Activated CD4-positive, alpha-beta memory T cell treated with anti-CD3 and anti-CD28 coated beads, Interleukin-2, amount 10 ng/mL, durations not matched to agents 7 days and 5 days (primary cell): ENCODE measurements at places on chromosomes 2 and 18. TPM values are rescaled to one million over a fixed set of nuclear protein-coding genes. Genes with fewer than 3 reads are reported as not detected.

- peaks cover 65% of the 10 kb centered on the region for H3K4me1 ChIP-seq
- H3K27ac ChIP-seq = no peak overlapping the region
These were observed 161.8 kb downstream of the FAM210A start for GRCh38 chr18:13564579-13564978.

The CXCR1 gene
- 2.7 TPM for total RNA-seq

The FAP gene
- not detected for total RNA-seq

DNA sequence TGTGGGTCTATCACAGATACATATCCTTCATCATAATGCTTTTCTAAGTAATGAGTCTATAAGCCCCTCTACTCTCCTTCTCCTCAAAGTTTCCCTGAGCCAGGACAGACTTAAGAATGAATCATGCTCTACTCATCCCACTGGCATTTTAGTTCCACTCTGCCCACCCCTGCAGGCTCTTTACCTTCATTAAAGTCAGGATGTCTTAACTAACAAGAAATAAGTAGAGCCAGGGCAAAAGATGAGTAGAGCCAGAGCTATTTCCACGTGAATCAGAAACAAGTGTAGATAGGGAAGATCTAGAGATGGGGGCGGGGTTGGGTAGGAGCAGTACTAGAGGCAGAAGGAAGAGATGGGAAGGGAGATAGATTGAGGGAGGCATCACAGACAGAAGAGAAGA is 790.5 kb downstream of the RNF144A start:
- peaks cover 4% of the 10 kb centered on the region for H3K4me1 ChIP-seq
- H3K36me3 ChIP-seq = no peaks in the 10 kb centered on the region
- H3K27ac ChIP-seq = no peak overlapping the region
- peaks cover 3% of the 10 kb centered on the region for H3K27me3 ChIP-seq
- H3K4me3 ChIP-seq = no peak overlapping the region

The GCG gene
- total RNA-seq = not detected

GRCh38 chr2:202099515-202099914 is 26.5 kb downstream of the KIAA2012 start:
- H3K4me1 ChIP-seq = no peaks in the 10 kb centered on the region
- H3K27me3 ChIP-seq = peaks cover 5% of the 10 kb centered on the region
- H3K4me3 ChIP-seq = no peak overlapping the region
- no peaks in the 10 kb centered on the region for H3K36me3 ChIP-seq
- H3K27ac ChIP-seq = no peak overlapping the region

The REG3A gene
- not detected for total RNA-seq

GRCh38 chr2:127080226-127080937 is 26.6 kb downstream of the BIN1 start:
- H3K4me1 ChIP-seq = peaks cover 78% of the 10 kb centered on the region
- H3K36me3 ChIP-seq = peaks cover 25% of the 10 kb centered on the region
- peak overlapping the region; percentile 95 for H3K27ac ChIP-seq
- peak overlapping the region; percentile 87 for H3K4me3 ChIP-seq
- peak; percentile 65 for DNase-seq
- no peaks in the 10 kb centered on the region for H3K27me3 ChIP-seq

GRCh38 chr18:68284236-68284780 is 430.6 kb downstream of the TMX3 start:
- H3K4me1 ChIP-seq = no peaks in the 10 kb centered on the region
- H3K27me3 ChIP-seq = no peaks in the 10 kb centered on the region
- DNase-seq = no peak
- H3K4me3 ChIP-seq = no peak overlapping the region
- H3K27ac ChIP-seq = no peak overlapping the region

- no peak for DNase-seq
- H3K4me3 ChIP-seq = no peak overlapping the region
- H3K36me3 ChIP-seq = peaks cover 3% of the 10 kb centered on the region
- no peak overlapping the region for H3K27ac ChIP-seq
These were observed 737 bp upstream of the CYB5A start for GRCh38 chr18:74292541-74292858.

The ETAA1 gene
- 10.7 TPM for total RNA-seq

GRCh38 chr2:133936096-133936495 is 317.8 kb upstream of the MGAT5 start:
- peaks cover 4% of the 10 kb centered on the region for H3K27me3 ChIP-seq
- no peaks in the 10 kb centered on the region for H3K36me3 ChIP-seq
- H3K4me1 ChIP-seq = no peaks in the 10 kb centered on the region
- no peak overlapping the region for H3K4me3 ChIP-seq

- no peaks in the 10 kb centered on the region for H3K36me3 ChIP-seq
- DNase-seq = no peak
- H3K27me3 ChIP-seq = peaks cover 4% of the 10 kb centered on the region
- no peak overlapping the region for H3K27ac ChIP-seq
- no peak overlapping the region for H3K4me3 ChIP-seq
- H3K4me1 ChIP-seq = no peaks in the 10 kb centered on the region
These were observed 47.0 kb upstream of the PARD3B start for GRCh38 chr2:204498291-204498690.

- H3K36me3 ChIP-seq = peaks cover 3% of the 10 kb centered on the region
- DNase-seq = no peak
These were observed 22.8 kb upstream of the ADNP2 start for GRCh38 chr18:80086281-80086680.

- DNase-seq = no peak
- H3K36me3 ChIP-seq = no peaks in the 10 kb centered on the region
- H3K4me3 ChIP-seq = no peak overlapping the region
- no peak overlapping the region for H3K27ac ChIP-seq
- H3K4me1 ChIP-seq = no peaks in the 10 kb centered on the region
These were observed 145.6 kb downstream of the METTL4 start for GRCh38 chr18:2425426-2426317.

DNA sequence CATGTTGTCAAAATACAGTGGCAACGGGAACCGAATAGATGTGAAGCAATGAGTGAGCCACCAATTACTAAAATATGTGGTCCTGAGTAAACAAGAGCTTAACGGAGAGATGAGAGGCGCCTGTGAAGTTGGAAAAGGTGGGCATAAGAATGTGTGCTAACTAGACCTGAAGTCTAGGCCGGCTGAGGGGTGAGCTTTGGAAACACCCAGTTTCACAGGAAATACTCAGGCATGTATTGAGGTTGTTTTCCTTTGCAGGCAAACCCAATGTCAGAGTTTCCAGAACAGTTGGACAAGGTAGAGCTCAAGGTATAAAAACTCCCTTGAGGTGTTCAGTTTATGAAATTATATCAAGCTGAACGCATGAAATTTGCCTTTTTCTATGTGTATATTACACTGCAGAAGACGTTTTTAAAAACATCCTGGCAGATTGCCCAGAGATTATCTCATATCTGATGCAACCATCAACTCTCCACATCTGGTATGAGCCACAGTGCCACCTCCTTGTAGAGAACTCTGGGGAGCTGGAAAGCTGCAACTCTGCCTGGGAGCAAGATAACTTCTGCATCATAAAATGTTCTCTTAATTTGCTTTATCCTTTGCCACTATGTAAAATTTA is 3.9 kb upstream of the WDSUB1 start:
- H3K27ac ChIP-seq = peak overlapping the region; percentile 13
- DNase-seq = no peak
- no peaks in the 10 kb centered on the region for H3K27me3 ChIP-seq

GRCh38 chr18:10319026-10319425 is 135.4 kb upstream of the APCDD1 start:
- H3K27ac ChIP-seq = no peak overlapping the region
- no peak overlapping the region for H3K4me3 ChIP-seq
- H3K36me3 ChIP-seq = no peaks in the 10 kb centered on the region
- H3K4me1 ChIP-seq = no peaks in the 10 kb centered on the region
- H3K27me3 ChIP-seq = no peaks in the 10 kb centered on the region
- no peak for DNase-seq

DNA sequence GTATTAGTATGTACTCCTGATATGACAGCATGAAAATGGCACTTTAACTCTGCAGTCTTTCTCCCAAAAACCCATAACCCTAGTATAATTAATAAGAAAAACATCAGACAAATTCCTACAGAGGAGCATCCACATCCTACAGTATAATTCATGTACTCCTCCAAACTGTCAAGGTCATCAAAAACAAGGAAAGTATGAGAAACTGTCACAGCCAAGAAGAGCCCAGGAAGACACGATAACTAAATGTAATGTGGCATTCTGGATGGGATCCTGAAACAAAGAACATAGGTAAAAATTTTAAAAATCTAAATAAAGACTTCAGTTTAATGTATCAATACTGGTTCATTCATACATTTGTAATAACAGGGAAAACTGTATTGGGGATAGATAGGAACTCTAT is 88.2 kb downstream of the SLC66A3 start:
- no peak overlapping the region for H3K27ac ChIP-seq
- no peaks in the 10 kb centered on the region for H3K4me1 ChIP-seq
- peaks cover 9% of the 10 kb centered on the region for H3K36me3 ChIP-seq
- DNase-seq = no peak

DNA sequence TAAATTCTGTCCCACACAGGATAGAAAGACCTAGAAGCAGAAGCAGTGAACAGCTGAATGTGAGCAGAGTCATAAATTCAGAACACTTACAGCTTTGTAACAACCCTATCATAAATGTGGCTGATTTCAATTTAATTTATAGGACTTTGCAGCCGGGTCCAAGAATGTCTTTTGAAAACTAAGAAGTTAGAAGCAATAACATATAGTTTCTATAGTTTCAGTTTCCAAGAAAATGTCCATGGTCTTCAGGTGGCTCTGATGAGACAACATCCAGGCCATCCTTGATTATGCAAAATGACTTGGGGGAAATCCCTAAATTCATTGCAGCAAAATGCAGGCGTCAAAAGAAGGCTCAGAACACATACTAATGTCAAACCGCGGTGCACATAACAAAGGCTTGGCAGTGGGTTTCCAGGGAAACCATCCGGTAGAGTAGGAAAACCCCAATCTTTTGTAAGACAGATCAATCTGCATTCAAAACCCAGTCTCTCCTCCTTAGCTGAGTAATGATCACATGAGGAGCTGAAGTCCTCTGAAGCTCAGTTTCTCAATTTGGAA is 442.2 kb upstream of the ID2 start:
- no peak overlapping the region for H3K4me3 ChIP-seq
- H3K27ac ChIP-seq = no peak overlapping the region
- peaks cover 19% of the 10 kb centered on the region for H3K4me1 ChIP-seq
- peak; percentile 22 for DNase-seq
- H3K27me3 ChIP-seq = peaks cover 5% of the 10 kb centered on the region

GRCh38 chr2:240728827-240729226 is 37.2 kb downstream of the AQP12A start:
- H3K27me3 ChIP-seq = no peaks in the 10 kb centered on the region
- H3K4me1 ChIP-seq = no peaks in the 10 kb centered on the region
- no peak overlapping the region for H3K4me3 ChIP-seq
- H3K27ac ChIP-seq = no peak overlapping the region
- H3K36me3 ChIP-seq = no peaks in the 10 kb centered on the region
- no peak for DNase-seq

DNA sequence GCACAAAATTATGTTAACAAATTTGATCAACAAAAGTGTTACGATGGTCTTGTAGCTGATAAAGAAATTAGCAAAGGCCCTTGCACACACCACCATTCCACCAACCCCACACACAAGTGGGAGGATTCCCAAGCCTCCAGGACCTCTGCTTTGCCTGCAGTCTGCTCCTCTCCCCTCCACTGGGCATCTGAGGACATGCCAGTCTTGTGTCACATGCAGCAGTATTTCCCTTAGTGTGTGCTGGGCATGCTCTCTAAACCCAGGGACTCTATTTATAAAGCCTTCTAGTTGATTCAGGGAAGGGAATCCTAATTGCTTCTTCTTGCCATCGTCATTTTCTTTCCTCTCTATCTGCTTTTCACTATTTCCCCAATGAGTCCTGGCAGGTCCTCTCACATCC is 53.3 kb downstream of the KCTD18 start:
- H3K27me3 ChIP-seq = no peaks in the 10 kb centered on the region
- no peak overlapping the region for H3K4me3 ChIP-seq

DNA sequence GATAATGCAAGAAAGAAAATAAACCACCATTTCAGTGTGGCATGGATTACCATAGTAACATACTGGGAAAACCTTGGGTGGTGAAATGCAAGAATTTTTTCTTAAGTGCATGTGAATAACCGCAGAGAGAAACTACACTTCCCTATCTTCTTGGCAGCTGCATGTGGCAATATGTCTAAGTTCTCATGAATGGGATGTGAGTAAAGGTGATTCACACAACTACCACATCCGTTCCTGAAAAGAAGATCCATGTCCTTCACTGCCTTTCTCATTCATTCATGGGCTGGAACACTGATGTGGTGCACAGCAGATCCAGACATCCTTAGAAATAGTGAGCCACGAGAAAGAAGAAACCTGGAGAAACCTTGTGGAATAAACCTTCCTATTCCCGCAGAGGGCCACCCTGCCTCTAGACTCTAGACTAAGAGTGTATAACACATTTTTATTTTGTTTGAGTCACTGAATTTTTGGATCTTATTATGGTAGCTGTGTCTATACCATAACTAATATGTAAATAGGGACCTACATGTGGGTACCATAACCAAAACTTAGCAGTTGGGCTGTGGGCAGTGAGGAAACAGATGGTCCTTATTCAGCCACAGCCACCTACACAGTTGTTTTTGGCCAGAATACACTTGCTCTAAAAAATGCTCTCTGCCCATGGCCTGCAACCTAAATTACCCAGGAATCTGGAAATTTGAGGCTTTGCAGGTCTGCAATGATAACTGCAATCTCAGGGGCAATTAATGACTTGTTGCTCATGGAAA is 573.3 kb downstream of the LRP1B start:
- H3K27me3 ChIP-seq = no peaks in the 10 kb centered on the region
- no peak overlapping the region for H3K27ac ChIP-seq
- no peak overlapping the region for H3K4me3 ChIP-seq
- H3K4me1 ChIP-seq = no peaks in the 10 kb centered on the region
- no peak for DNase-seq
- no peaks in the 10 kb centered on the region for H3K36me3 ChIP-seq
